SK-MEL-5 (cell line): ENCODE measurements at places on chromosomes 7 and 10. TPM values are rescaled to one million over a fixed set of nuclear protein-coding genes. Genes with fewer than 3 reads are reported as not detected.

CLDN12 gene
- 143 and 151 TPM in 2 replicates for total RNA-seq

OR2A7 gene
- total RNA-seq, result 0.27 TPM in 1 of 2 replicates, not detected in the other

ANK3 gene
- 0.40 and 2.0 TPM in 2 replicates for total RNA-seq

DNA sequence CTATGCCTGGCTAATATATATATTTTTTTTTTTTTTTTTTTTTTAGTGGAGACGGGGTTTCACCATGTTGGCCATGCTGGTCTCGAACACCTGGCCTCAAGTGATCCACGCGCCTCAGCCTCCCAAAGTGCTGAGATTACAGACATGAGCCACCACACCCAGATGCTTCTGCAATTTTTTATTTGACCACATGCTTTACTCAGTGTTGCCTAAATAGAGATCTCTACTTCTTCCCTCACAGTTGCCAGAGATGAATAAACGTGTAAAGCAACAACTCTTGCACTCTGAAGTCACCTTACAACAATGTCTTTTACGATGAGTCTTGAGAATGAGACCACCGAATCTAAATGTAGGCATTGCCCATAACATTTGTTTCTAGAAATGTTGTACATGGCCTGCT, 107.9 kb upstream of the FRMD4A start:
- DNase-seq, result no peak

DNA sequence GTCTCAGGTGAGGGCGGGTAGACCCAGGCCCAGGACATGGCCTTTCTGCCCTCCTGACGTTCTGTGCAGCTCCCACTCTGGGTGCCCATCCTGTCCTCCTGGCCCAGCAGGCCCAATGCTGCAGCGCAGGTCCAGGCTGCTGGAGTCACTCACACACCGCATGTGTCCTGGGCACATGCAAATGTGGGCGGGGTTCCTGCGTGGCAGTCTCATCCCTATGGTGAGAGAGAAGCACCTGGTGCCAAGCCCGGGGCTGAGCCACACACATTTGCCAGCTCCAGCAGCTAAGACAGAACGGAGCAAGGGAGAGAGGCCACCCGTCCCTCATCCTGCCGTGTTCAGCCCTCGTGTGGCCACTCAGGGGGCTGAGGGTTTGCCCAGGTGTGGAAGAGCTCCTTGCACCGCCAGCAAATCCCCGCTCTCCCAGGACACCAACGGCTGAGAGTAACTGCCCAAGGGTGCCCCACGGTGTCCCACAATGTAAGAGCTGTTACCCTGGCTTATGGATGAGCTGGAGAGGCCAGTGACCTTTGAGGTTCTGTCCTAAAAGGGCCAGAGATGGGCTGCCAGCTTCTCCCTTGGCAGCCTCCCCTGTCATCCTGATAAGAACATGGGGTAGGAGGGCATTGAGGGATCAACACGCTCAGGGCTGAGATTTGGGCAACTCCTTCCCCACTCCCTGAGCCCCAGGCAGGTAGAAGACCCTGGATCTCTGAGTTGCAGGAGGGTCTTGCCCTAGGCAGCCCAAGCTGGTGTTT, 4.4 kb downstream of the FUOM start:
- no peak for DNase-seq

DNA sequence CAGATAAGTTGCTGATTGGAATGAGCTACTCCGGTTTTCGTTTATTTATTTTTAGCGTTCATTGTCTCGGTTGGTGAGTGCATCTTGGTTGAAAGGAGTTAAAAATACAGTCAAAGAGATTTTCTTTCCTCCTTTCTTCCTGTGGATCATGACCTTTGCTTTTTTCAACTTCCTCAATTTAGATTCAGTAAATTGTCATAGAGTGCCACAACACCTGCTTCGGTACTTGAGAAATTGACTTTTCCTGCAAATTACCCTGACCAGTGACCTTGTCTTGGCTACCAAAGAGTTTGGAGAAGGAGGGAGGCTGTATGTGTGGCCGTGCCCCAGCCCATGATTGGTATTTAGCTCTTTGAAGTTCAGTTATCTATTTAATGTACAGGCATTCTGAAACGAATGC, 128.7 kb downstream of the FAM204A start:
- DNase-seq, result no peak

DNA sequence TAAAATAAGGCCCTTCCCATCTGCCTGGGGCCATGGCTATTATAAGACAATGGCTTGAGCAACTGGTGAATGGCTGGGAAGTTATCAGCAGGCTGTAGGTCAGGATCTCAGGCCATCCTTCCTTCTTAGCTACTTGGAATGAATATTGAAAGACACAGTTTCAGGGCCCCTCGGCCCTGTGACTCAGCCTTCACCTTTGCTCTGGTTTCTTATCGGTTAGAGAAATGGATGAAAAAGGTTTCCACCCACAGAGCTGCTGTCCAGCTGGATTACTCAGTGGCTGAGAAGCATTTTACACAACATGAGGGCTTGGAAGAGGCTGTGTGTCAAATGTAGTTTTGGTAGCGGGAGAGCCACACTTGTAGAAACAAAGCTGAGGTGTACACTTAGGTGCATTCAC, 9.4 kb downstream of the ACSL5 start:
- peak; percentile 6 for DNase-seq

DNA sequence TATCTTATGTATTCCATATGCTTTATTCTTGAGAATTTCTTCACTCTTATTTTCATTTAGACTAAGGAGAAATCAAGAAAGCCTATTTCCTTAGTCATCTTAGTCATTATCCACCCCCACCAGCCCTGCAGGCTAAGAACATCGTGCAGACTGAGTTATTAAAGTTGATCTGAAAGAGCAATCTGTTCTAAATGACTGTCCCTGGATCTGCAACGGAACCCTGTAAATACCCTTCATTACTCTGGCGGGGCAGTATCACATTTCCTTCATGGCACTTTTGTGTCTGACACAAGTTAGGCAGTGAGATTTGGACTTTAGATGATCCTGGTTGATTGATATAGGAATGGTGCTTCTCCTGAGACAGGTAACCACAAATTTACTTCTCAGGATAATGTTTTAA, 3.5 kb upstream of the MYPN start:
- DNase-seq, result peak; percentile 70

- no peak for DNase-seq
Measured at GRCh38 chr7:69516238-69516820, 81.9 kb upstream of the AUTS2 start.

DNA sequence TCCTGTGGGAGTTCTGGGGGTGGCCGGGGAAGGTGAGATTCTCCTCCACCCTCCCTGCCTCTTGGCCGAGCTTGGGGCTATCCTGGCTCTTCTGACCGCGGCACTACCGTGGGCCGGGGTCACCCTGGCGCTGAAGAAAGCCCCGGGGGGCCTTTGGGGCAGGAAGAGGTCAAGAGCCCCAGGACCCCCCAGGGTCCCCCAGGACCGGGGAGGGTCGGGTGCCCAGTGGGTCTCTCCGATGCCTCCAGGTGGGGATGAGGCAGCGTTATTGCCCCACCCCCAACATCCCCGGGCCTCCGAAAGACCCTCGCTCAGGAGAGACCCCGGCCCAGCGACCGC, 439 bp upstream of the KNDC1 start:
- no peak for DNase-seq

GRCh38 chr10:116103668-116104067, 169.3 kb downstream of the GFRA1 start:
- no peak for DNase-seq

DNA sequence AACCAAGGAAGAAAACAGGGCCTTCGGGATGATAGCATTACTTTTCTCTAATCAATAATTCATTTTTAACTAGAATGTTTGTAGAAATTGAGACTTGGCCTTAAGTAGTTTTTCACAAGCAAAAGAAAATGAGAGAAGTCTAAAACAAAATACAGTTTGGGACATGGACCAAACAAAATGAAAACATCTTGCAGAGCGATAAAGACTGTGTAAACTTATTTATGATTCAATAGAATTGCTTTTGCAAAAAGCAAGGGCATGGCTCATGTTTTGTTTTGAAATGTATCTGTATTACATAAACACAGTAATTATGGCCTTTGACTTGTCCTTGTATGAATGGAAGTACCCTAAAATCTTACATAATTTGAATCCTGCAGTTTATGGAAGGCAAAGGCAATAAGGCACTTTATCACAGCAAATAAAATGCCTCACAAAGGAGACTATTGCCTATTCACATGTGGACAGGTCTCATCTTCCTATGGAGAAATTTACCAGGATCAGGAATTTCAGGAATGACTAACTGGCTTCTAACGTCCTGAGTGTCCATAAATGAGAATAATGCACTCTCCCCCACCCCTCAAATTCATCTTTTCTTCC, 295.2 kb downstream of the PTEN start:
- no peak for DNase-seq

GRCh38 chr10:27099448-27099847, 846 bp downstream of the ANKRD26 start:
- DNase-seq, result no peak

- no peak for DNase-seq
Measured at GRCh38 chr7:57201895-57202210, 69.6 kb upstream of the ZNF479 start.

DNA sequence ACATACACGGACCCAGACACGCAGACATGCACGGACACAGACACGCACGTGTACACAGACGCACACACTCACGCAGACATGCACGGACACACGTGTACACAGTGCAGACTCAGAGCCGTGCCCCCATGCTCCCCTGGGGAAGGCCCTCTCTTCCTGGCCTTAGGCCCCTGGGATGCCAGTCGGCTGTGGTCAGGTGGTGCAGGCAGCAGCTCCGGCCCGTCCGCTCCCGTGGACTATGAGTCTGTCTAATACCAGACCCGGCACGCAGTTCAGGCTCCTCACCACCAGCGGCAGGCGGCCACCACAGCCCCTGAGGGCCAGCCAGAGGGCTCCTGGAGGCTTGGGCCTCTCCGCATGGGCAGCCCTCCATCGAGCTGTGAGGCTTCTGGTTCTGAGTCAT, 52.0 kb upstream of the NKX6-2 start:
- DNase-seq, result no peak

GRCh38 chr10:75597773-75598440, 166.5 kb downstream of the LRMDA start:
- no peak for DNase-seq

DNA sequence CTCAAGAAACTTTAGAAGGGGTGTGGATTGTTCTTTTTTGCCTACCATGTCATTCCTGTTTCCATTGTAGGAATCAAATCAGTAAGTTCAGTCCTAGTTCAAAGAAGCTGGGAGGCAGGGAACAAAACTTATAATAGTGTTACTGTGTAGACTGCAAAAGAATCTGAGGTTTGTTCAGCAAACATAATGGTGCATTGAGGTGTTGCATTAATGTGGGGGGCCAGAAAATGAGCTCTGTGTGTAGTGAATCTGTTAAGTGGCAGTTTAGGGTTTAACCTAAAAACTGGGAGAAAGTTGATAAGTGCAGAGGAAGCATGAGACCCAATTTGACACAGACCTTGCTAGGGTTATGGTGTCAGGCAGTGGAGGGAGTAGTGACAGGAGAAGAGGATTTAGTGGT, 197.7 kb downstream of the SUGCT start:
- peak; percentile 74 for DNase-seq

DNA sequence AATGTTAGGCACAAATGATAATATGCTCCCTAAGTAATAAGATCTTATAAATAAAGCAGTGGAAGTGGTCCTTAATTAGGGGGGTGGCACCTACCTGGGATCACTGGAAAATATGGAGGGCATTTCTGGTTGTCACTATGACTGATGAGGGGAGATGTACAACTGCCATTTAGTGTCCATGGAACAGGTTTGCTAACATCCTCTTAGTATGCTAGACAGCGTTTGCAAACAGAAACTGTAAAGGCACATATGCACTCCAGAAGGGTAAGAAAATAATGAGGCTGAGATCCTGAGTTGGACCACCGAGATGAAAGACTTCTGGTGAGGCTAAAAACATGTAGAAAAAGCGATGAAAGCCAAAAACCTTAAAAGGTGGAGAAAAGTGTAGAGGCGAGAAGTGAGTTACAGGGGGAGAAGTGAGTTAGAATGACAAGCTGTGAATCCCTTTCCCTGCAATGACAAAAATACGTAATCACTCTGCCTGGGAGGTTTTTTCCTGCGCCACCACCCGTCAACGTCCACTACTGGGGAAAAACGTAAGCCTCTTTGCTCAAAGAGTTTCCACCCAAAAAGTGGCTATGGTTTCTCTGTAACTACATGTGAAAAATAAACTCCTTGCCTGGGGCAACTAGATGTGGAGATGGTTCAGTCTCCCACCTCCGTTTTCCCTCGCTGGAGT, 767 bp downstream of the KRIT1 start:
- no peak for DNase-seq

GRCh38 chr10:59991661-59992060, 85.3 kb upstream of the CCDC6 start:
- no peak for DNase-seq

DNA sequence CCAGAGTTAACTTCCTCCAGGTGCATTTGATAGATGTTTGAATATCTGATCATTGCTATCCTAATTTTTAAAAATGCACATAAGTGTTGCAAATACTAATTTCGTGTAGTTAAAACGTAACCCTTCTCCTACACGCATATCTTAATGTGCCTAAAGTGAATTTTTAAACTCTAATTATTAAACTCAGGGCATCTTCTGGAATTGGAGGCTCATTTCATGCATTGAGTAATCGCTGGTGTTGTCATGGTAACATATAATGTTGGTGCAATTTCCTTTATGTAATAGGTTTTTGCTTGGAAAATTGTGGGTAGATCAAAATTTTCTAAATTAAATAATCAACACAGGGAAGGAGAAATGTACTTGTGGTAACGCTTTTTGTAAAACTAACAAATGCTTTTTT, 56.2 kb downstream of the ARMC3 start:
- DNase-seq, result no peak

GRCh38 chr7:34991938-34992840, 45.1 kb downstream of the DPY19L1 start:
- DNase-seq, result no peak

GRCh38 chr7:154484943-154485342, 432.7 kb downstream of the DPP6 start:
- DNase-seq, result no peak
